Posterior cingulate gyrus (tissue), 11 donors: ENCODE measurements at places on chromosomes 5 and 9.

- no peak for DNase-seq
Measured at GRCh38 chr9:129623331-129623730, 2.4 kb upstream of the C9orf50 start.

- no peak for DNase-seq
Measured at GRCh38 chr5:168073311-168073710, 218.1 kb upstream of the WWC1 start.

GRCh38 chr5:93721511-93721910, 19.9 kb downstream of the POU5F2 start:
- no peak for DNase-seq

- no peak for DNase-seq
Measured at GRCh38 chr9:89438194-89438593, 59.7 kb downstream of the SEMA4D start.

DNA sequence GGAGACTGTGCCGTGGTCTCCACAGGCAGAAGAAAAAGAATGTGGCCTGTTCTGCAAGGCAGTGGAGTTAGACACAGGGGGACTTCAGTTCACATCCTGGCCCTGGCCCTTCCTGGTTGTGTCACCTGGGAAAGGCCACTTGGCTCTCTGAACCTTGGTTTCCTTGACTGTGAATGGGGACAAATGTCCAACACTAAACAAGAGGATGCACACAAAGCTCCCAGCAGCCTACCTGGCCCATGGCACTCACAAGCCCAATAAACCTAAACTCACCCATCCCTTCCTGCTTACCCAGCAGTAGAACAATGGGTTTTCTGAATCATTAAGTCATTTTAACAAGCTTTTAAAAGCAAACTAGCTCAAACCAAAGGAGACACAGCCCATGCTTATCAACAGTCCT, 103.9 kb downstream of the FRMD3 start:
- no peak for DNase-seq
